ENCODE measurements at places on chromosomes 7 and 10.

- no peak for DNase-seq
Measured at GRCh38 chr7:17971411-17971810, 31.1 kb upstream of the SNX13 start.

GRCh38 chr10:26479766-26480492 lies 41.8 kb downstream of the APBB1IP start:
- DNase-seq, result no peak

GRCh38 chr7:154255324-154255723 lies 203.1 kb downstream of the DPP6 start:
- DNase-seq, result no peak

GRCh38 chr10:84429926-84430520 lies 101.6 kb downstream of the CCSER2 start:
- DNase-seq, result peak; percentile 48

DNA sequence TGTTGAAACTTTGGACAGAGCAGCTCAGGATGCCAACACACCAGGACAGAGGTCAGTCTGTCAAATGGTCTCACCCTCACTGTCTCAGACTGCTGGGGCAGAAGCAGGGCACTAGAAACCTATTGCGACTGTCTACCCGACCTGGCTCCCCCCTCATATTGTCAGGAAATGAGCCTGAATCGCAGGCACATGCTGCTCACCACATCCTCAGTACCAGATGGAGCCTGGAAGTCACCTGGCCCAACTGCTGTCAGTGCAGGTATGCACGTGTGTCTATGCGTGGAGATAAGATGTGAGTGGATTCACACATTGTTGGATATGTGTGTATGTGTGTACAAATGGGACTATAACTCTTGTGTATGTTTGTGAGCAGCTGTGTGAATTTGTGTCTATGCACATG lies 3.2 kb upstream of the CDHR1 start:
- DNase-seq, result no peak

- no peak for DNase-seq
Measured at GRCh38 chr7:33108554-33109004, 625 bp downstream of the RP9 start.

GRCh38 chr7:81583090-81583489 lies 186.8 kb downstream of the HGF start:
- no peak for DNase-seq

- peak; percentile 84 for DNase-seq
Measured at GRCh38 chr7:150974468-150975391, 3.4 kb downstream of the KCNH2 start.

DNA sequence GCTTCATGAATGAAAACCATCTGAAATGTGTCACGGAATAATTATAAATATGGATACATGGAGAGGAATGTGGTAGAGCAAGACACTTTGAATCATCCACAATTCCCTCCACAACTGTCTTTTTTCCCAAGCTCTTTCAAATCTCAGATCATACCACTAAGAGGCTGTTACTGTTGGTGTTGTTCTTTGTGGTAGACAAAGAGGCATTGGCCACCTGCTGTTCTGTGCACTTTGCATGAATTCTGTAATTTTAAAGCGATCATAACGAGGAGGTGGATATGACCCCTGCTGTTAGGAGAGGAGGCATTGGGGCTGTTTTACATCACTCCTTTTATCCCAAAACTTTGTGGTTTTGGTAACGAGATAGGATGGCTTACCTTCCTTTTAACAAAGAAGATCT lies 141.2 kb upstream of the KLF6 start:
- no peak for DNase-seq

GRCh38 chr10:57692255-57692980 lies 575.3 kb downstream of the IPMK start:
- no peak for DNase-seq

GRCh38 chr7:50663396-50664102 lies 98.3 kb upstream of the DDC start:
- DNase-seq, result no peak

- DNase-seq, result no peak
Measured at GRCh38 chr7:119397156-119397555, 875.8 kb upstream of the KCND2 start.

DNA sequence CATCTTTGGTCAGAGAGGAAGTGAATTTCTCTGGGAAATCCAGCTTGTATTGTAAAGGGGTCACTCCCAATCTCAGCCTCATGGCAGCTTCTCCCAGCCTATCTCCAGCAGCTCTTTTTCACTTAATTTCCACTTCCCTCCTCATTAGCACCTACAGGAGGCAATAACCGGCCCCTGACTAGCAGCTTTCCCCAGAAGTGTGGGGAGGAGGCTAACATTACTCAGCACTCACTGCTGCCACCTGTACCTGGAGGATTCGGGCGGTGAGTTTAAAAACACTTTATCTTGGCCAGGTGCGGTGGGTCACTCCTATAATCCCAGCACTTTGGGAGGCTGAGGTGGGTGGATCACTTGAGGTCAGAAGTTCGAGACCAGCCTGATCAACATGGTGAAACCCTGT lies 3.8 kb downstream of the NODAL start:
- DNase-seq, result no peak

DNA sequence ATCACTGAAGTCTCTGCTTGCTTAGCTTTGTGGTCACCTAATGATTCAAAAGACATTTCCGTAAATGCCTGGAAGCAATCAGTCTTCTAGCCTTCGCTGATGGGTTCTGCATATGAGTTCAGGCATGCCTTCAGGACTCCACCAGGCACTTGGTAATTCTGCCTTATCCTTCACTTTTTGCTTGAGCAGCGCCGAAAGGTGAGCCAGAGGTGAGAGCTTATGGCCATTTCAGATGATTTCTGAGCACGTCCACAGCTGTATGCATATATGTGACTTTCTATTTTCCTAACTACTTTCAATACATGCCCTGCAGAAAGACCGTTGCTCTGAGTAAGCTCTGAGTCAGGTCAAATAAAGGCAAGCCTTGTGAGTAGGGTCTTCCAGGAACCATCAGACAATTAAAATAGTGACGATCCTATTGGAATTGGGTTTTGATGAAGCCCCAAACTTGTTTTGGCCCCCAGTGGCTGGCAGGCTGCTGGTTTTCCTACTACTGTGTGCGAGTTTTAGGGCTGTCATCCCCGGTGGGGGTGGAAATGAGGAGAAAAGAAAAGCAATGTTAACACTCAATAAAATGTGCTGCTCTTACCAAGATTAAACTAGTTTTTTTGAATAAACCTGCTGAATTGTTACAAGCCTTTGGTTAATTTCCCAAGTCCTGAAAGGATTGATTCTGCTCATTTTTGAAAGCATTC lies 154.4 kb upstream of the AKR1E2 start:
- no peak for DNase-seq

- no peak for DNase-seq
Measured at GRCh38 chr7:144853542-144853941, 17.7 kb upstream of the TPK1 start.

GRCh38 chr7:96719164-96719563 lies 9.5 kb upstream of the SEM1 start:
- DNase-seq, result no peak

DNA sequence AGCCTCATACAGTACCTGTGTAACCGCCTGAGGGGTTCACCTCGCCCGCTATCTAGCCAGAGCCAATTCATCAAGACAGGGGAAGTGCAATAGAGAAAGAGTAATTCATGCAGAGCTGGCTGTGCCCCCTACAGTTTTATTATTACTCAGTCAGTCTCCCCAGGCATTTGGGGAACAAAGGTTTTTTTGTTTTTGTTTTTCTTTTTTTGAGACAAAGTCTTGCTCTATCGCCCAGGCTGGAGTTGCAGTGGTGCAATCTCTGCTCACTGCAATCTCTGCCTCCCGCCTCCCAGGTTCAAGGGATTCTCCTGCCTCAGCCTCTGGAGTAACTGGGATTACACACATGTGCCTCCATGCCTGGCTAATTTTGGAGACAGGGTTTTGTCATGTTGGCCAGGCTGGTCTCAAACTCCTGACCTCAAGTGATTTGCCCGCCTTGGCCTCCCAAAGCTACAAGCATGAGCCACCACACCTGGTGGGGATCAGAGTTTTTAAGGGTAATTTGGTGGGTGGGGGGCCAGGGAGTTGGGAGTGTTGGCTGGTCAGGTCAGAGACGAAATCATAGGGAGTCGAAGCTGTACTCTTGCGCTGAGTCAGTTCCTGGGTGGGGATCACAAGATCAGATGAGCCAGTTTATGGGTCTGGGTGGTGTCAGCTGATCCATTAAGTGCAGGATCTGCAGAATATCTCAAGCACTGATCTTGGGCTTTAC lies 116.5 kb downstream of the MARCHF5 start:
- no peak for DNase-seq

GRCh38 chr10:77548157-77548556 lies 89.5 kb downstream of the KCNMA1 start:
- no peak for DNase-seq

- DNase-seq, result no peak
Measured at GRCh38 chr10:102398172-102399020, 2.9 kb downstream of the NFKB2 start.

DNA sequence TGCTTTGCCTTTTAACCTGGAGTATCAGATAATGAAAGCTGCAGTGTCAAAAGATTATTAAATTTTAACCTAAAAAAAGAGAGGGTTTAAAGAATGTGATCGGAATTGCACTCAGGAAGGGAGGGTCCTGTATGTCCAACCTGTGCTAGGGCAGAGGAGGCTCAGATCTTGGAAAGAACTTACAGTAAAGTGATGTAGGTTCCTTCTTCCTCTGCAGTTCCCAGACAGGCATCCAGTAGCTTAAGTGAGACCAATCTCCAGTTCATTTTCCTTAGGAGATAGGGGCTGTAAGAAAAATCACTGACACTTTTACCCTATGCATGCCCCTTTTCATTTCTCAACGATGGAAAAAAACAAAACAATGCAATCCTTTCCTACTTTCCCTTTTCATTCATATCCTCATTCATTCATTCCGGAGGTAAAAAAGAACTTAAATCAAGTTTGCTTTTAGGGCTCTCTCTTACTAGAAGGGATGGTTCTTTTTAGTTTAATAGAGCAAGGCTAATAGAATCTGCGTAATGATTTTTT lies 28.3 kb downstream of the EXOC6 start:
- no peak for DNase-seq

DNA sequence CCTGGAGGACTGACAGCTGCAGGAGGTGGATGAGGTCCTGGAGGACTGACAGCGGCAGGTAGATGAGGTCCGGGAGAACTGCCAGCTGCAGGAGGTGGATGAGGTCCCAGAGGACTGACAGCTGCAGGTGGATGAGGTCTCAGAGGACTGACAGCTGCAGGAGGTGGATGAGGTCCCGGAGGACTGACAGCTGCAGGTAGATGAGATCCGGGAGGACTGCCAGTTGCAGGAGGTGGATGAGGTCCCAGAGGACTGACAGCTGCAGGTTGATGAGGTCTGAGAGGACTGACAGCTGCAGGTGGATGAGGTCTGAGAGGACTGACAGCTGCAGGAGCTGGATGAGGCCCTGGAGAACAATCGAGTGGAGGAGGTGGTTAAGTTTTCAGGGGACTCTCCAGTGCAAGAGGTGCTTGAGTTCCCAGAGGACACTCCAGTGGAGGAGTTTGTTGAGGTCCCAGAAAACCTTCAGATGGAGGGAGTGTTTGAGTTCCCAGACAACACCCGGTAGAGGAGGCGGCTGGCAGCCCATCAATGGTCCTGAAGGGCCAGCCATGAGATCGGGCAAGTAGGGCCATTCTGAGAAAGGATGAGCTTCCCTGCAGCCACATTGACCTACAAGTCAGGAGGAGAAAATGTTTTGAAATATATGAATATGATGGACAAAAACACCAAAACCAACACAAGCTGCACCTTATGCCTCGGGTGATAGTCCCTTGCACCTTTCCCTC lies 4.7 kb upstream of the EIF5AL1 start:
- DNase-seq, result no peak

- DNase-seq, result peak; percentile 99
Measured at GRCh38 chr7:55951637-55952351, at the start of gene MRPS17. Gene MRPS17, plus strand, starts transcription at chr7:55951877. Its CDS starts 1,319 bp downstream, at chr7:55953196.

DNA sequence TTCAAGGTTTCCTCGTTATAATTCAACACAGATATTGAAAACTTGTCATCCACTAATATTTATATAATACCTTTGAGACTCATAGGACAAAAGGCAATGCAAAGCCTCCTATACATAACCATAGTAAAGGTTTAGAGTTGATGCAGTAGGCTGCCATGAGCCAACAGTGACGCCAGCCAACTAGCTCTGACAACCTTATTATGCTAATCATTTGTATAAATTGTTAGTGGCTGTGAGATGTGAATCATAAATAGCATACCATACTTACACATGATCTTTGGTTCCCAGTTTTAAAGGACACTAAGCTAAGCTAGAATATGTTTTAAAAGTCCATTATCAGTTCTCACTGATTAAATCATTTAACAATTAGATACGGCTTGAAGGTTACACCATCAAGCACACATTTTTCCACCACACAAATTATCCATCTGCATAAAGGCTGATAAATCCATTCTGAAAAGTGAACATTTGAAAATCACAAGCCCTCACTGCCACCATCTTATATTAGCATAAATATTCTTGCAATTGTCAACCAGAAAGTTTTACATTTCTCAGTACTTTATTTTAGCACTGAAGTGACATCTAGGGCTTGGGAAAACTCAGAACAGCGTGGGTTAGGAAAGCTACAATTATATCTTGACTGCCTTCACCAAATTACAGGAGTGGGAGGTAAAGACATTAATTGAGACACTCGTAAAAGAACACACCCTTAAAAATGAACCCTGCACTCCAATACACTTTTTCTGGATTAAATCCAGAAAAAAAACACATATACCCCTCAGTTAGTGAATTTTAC lies 30.7 kb downstream of the COA1 start:
- no peak for DNase-seq

- DNase-seq, result no peak
Measured at GRCh38 chr10:83881661-83882060, 257.6 kb upstream of the GHITM start.

- no peak for DNase-seq
Measured at GRCh38 chr7:151232917-151233701, 826 bp downstream of the CHPF2 start.

- no peak for DNase-seq
Measured at GRCh38 chr7:44636926-44637325, 30.5 kb downstream of the OGDH start.

DNA sequence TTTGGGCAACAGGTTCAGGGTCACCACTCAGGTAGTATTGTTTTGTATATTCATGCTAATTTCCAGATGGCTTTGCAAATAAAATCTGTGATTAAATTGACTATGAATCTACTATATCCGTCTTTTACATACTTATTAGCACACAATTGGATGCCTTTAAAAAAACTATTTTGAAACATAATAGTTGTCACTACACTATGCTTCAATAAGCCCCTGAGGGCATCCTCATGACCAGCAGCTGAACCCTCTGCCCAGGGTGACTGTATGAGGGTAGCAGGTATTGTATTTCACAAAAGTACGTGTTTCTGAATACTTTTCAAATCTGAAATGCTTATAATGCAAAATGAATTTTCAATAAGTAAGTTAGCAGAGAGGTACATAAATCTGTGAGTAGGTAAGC lies 97.3 kb downstream of the DNAH11 start:
- no peak for DNase-seq

Data from GM19239 (cell line).